T-helper 17 cell (primary cell): ENCODE measurements at places on chromosomes 13 and 19. TPM values are rescaled to one million over a fixed set of nuclear protein-coding genes. Genes with fewer than 3 reads are reported as not detected.

The ZNF235 gene
- 4.2 TPM for total RNA-seq

The SOX1 gene
- total RNA-seq: not detected

The ERICH4 gene
- total RNA-seq: not detected

The SHANK1 gene
- not detected for total RNA-seq

The SLAIN1 gene
- 25.4 TPM for total RNA-seq

The SYNE4 gene
- 2.0 TPM for total RNA-seq

The COL4A1 gene
- 0.37 TPM for total RNA-seq

The PABPC3 gene
- 0.35 TPM for total RNA-seq

The GIPC3 gene
- 0.42 TPM for total RNA-seq

The CABP5 gene
- 9.2 TPM for total RNA-seq

DNA sequence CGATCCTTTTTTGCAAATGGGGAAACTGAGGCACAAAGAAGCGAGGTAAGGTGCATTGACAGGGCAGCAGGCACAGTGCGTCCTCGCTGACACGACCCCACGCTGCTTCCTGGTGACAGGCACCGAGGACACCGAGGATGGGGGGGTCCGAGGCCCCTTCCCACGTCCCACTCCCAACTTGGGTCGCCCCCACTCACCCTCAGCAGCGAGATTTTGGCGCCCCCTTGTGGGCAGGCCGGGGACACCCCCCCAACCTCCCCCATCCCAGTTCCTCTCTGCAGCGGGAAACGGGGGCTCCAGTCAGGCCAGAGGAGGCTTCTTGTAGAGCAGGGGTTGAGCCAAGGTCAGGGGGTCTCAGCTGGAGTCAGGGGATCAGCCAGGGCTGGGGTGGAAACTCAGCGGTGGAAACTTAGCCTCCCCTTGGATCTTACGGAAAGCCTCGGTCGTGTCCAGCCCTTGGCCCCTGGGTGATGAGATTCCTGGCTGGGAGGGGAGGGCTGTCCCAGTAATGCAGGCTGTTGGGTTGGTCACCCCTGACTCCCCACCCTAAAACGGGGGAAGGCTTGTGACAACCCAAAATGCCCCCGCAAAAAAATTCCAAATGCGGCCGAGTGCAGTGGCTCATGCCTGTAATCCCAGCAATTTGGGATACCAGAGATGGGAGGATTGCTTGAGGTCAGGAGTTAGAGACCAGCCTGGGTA lies 8.2 kb downstream of the SMIM24 start:
- DNase-seq: peak; percentile 34

DNA sequence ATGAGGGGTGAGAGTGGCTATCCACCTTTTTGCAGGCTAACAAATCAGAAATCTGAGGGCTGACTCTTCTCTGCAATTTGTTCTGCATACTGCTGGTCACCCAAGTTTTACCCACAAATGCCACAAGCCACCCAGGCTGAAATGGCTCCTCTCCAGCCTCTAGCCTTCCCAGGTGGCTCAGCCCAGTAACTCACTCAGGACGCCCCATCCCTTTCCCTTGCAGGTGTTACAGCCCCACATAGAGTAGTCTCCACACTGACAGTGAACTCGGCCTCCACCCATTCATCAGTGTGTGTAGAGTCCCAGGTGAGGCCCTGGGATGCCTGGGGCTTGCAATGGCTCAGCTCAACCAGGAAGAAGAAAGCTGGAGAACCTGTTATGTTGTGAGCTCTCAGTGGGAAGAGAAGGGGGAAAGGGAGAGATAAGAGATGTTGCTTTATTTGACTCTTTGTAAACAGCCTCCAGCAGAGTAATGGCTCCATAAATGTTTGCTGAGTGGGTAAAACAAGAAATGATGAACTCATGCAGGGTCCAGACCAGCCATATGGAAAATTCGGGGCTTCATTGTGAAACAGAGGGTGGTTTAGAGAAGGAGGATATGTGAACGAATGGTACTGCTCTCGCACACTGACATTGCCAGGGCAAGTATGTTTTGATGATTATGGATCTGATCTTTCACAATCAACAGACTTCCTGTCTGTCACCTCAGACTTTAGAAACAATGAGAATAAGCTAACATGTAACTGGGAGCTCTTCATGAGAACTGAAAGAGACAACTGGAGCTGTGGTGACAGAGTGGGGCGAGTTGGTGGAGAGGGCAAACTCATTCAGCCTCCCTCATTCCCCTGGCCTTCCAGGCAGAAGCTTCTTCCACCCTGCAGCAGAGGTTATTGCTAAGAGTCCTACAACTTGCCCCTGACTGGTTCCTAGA lies 74.2 kb upstream of the RFC3 start:
- DNase-seq: no peak

GRCh38 chr19:9323557-9323918 lies 441 bp upstream of the ZNF559 start:
- peak; percentile 10 for DNase-seq

DNA sequence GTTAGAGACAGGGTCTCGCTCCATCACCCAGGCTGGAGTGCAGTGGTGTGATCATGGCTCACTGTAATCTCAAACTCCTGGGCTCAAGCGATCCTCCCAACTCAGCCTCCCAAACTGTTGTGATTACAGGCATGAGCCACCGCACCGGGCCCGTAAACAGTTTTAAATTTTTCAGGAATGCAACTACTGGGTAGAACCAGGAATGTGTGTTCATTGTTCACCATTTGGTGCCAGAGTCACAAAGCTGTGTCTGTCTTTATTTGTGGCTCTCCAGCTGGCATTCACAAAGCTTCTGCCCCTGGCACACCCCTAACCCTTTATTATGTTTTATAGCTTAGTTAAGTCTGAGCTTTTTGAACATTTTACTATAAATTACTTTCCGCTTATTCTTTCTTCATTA lies 19.8 kb upstream of the ACP7 start:
- no peak for DNase-seq

DNA sequence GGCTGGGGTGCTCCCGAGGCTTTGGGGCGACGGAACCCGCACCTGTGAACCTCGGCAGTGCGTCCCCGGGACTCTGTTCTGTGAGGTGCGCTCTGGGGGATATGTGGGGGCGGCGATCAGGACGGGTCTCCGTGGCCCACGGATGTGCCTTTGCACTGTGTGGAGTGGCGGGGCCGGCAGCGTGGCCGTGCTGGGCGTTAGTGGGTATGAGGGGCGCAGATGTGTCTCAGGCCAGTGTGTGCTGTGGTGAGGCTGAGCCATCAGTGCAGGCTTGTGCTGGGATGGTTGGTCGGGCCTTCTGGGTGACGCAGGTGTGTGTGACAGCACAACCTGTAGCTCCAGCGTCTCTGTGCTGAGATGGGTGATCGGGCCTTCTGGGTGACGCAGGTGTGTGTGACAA lies 16.9 kb downstream of the ZNF331 start:
- no peak for DNase-seq

DNA sequence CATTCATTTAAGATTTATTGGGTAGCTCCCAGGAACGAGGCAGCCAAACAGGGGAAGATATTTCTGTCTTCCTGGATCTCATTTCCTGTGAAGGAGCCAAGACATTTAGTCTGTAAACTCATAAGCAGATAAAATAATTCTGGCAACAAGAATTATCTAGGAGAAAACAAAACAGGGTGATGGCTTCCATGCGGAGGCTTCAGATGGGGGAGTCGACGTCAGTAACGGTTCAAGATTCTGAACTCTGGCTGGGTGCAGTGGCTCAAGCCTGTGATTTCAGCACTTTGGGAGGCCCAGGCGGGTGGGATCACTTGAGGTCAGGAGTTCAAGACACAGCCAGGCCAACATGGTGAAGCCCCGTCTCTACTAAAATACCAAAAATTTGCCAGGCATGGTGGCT lies 1.3 kb downstream of the GNA15 start:
- DNase-seq: no peak

- DNase-seq: peak; percentile 49
Observed at GRCh38 chr19:33416307-33417215, 43.1 kb downstream of the CEBPG start.

DNA sequence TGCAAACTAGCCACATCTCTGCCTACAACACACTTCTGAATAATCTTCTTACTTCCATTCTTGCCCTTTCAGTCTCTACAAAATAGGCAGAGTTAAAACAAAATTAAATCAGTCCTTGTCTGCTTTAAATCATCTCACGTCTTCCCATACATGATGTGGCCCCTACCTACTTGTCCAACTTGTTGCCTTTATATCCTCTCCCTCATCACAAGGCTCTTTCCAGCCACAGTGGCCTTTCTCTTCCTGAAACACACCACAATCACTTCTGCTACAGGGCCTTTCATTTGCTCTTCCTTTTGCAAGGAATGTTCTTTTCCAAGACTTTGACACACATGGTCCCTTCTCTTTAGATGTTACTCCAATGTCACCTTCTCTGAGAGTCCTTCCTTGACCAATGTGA lies 1.7 kb downstream of the RBM26 start:
- DNase-seq: no peak

DNA sequence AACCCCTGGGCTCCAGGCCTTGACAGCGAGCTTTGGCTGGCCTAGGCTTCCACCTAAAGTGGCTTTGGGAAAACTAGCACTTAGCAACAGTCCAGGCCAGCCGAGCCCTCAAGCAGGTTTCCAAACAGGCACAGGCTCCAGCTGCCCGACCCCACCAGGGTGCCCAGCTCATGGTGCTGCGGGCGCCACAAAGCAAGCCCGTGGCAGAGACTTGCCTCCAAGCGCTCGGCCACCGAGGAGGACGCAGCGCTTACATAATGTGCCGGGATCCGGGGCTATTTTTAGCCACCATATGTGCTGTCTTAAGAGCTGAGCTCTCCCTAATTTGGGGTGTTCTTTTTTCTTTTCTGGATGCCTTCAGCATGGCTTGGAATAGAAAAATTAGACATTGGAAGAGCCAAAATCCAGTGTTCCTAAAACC lies 56.1 kb upstream of the F7 start:
- DNase-seq: no peak

GRCh38 chr13:76499891-76500290 lies 386.3 kb downstream of the KCTD12 start:
- DNase-seq: no peak

DNA sequence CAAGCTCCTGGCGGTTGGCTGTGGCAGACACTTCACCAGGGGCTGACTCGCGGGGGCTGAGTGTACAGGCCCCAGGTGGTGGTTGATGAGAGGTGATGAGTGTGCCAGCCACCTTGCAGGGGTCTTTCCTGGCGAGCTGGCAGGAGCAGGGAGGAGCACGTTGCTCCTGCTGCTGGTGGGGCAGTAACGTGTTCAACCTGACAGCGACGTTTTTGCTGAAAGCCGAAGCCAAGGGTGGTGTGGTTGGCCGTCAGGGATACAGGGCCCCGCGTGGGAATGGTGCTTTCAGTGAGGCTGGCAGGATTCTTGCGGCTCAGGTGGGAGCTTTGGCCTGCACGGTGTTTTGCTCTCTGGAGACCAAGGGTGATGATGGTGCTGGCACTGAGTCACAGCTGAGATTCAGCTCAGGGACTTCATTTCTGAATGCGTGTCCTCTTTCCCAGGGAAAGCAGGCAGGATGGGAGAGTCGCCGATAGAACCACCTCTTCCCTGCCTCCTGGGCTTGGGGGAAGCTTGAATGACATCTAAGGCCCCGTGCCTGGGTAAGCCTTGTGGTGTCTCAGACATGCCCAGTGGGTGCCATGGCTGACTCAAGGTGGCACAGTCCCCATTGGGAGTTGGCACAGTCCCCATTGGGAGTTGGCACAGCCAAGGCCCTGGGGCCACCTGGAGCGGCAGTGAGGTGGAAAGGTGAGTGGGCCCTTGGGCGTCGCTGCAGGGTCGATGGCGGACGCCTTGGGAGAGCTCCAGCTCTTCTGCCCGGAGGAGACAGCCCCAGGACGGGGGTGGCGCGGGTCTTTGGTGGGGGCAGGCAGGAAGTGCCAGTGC lies 8.8 kb downstream of the DAZAP1 start:
- no peak for DNase-seq

GRCh38 chr19:39150807-39151600 lies 25.4 kb downstream of the PAK4 start:
- no peak for DNase-seq

DNA sequence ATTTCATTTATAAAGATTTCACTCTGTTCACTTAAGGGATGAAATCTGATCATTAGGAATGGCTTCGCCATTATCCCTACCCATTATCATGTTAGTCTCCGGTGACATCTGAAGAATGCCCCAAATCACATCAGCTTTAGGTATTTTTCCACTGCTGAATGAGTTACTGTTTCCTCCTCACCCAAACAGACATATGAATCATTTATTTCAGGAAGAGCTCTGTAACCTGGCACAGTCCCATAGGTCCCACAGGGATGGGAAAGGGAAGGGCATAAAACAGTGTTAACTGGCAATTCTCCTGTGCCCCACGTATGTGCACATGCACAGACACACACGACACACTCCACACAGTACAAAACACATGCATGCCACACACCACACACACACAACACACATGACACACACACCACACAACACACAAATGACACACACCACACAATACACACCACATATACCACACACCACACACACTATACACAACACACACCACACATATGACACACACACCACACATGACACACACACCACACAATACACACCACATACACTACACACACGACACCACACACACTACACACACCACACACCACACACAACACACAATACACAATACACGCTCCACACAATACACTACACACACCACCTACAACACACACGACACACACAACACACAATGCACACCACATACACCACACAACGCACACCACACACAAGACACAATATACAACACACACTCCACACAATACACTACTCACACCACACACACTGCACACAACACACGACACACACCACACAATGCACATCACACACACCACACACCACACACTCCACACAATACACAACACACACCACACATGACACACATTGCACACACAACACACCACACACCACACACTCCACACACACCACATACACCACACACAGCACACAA lies 15.4 kb downstream of the TMEM255B start:
- no peak for DNase-seq

GRCh38 chr13:107960301-107960700 lies 255.0 kb downstream of the LIG4 start:
- DNase-seq: no peak

DNA sequence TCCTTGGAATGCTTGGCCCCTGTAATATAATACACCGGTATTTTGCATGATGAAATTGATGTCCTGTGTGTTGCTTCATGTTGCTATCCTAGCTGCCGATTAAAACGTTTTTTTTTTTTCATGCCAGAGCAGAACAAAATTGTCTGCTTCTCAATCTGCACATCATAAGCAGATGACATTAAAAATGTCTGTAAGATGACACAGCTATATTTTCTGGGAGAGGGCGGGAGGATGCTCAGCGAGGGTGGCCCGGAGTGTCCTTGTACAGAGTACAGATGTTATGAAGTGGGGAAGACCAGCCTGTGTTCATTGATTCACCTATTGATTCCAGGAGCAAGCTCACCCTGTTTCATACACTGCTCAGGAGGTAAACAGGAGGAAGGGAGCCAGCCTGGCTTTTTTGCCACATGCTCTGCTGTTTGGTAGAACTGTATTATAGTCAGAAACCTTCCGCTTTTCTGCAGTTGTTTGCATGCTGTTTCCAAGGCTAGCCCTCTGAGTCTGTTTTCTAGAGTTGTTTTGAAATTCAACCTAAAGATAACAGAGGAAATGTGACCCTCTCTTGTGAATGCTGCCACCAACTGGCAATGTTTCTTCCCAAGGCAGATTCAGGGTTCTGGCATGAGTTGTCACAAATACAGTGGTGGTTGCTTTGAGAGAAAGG lies 4.7 kb upstream of the IRS2 start:
- no peak for DNase-seq

GRCh38 chr19:49858088-49858985 lies 7.4 kb downstream of the PTOV1 start:
- DNase-seq: no peak

GRCh38 chr13:33340631-33341030 lies 55.1 kb upstream of the STARD13 start:
- no peak for DNase-seq

GRCh38 chr13:40315416-40316064 lies 350.9 kb downstream of the FOXO1 start:
- DNase-seq: peak; percentile 45
